ENCODE measurements at places on chromosomes 11 and 22. TPM values are rescaled to one million over a fixed set of nuclear protein-coding genes. Genes with fewer than 3 reads are reported as not detected.
A peak's percentile ranks its signal among the peaks of the same experiment; 100 is the strongest.

The BCO2 gene
- total RNA-seq, result 0.70 TPM

The NCAPH2 gene
- 15.2 TPM for total RNA-seq

The ST14 gene
- 2.8 TPM for total RNA-seq

The ANGPTL5 gene
- total RNA-seq, result not detected

The CPT1A gene
- total RNA-seq, result 232 TPM

The JAML gene
- total RNA-seq, result 9.6 TPM

The C22orf31 gene
- total RNA-seq, result 0.14 TPM

The CD248 gene
- 1.0 TPM for total RNA-seq

The EHF gene
- 1.1 TPM for total RNA-seq

The ANO1 gene
- 64.8 TPM for total RNA-seq

- no peak overlapping the region for H3K27ac ChIP-seq
- H3K36me3 ChIP-seq, result no peaks in the 10 kb centered on the region
- H3K4me3 ChIP-seq, result no peak overlapping the region
- no peaks in the 10 kb centered on the region for H3K4me1 ChIP-seq
- no peaks in the 10 kb centered on the region for H3K27me3 ChIP-seq
- no peak for DNase-seq
Observed at GRCh38 chr11:69406060-69406459, 75.4 kb upstream of the LINC01488 start.

- H3K27ac ChIP-seq, result peak within 1 kb of the TSS; percentile 69
- H3K4me1 ChIP-seq, result no peaks in the 10 kb centered on the region
- H3K27me3 ChIP-seq, result no peaks in the 10 kb centered on the region
- no peak within 1 kb of the TSS for H3K4me3 ChIP-seq
- DNase-seq, result no peak
- peaks cover 10% of the 10 kb centered on the region for H3K36me3 ChIP-seq
Observed at GRCh38 chr11:117199053-117199915, at the start of gene TAGLN. TAGLN (plus strand) TSS chr11:117199370; CDS start chr11:117203014, 3,644 bp downstream.

GRCh38 chr11:2428322-2428795, 16.0 kb downstream of the TRPM5 start:
- no peaks in the 10 kb centered on the region for H3K4me1 ChIP-seq
- DNase-seq, result peak; percentile 80
- no peak overlapping the region for H3K4me3 ChIP-seq
- H3K36me3 ChIP-seq, result no peaks in the 10 kb centered on the region
- no peak overlapping the region for H3K27ac ChIP-seq

GRCh38 chr11:46414879-46415278, 23.3 kb upstream of the CHRM4 start:
- no peaks in the 10 kb centered on the region for H3K4me1 ChIP-seq
- peaks cover 19% of the 10 kb centered on the region for H3K36me3 ChIP-seq
- no peaks in the 10 kb centered on the region for H3K27me3 ChIP-seq
- no peak overlapping the region for H3K4me3 ChIP-seq
- H3K27ac ChIP-seq, result no peak overlapping the region
- no peak for DNase-seq

DNA sequence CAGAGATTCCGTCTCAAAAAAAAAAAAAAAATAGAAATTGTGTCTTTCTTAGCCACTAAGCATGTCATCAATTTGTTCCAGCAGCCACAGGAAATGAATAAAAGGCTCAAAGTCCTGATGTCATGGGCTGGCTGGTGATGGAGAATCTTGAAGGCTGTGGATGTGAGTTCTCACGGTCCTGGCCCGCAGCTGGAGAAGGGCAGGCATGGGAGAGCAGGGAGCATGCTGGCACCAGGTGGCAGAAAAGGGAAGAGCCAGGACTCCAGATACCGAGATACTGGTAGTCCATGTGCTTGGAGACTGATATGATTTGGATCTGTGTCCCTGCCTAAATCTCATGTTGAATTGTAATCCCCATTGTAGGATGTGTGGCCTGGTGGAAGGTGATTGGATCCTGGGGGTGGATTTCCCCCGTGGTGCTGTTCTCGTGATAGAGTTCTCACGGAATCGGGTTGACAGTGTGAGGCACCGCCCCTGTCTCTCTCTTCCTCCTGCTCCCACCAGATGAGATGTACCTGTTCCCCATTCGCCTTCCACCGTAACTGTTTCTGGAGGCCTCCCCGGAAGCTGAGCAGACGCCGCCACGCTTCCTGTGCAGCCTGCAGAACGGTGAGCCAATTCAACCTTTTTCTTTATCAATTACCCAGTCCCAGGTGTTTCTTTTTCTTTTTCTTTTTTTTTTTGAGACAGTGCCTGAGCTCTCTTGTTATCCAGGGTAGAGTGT, 18.1 kb downstream of the MRGPRD start:
- no peaks in the 10 kb centered on the region for H3K4me1 ChIP-seq
- no peak for DNase-seq
- H3K27ac ChIP-seq, result no peak overlapping the region
- H3K4me3 ChIP-seq, result no peak overlapping the region
- no peaks in the 10 kb centered on the region for H3K36me3 ChIP-seq

- H3K4me1 ChIP-seq, result no peaks in the 10 kb centered on the region
- no peak overlapping the region for H3K4me3 ChIP-seq
- no peaks in the 10 kb centered on the region for H3K36me3 ChIP-seq
- H3K27ac ChIP-seq, result peak overlapping the region; percentile 38
- no peaks in the 10 kb centered on the region for H3K27me3 ChIP-seq
Observed at GRCh38 chr11:130609121-130610035, 160.9 kb downstream of the ADAMTS15 start.

GRCh38 chr11:66116576-66117361, 46.7 kb downstream of the PACS1 start:
- no peak overlapping the region for H3K4me3 ChIP-seq
- H3K36me3 ChIP-seq, result no peaks in the 10 kb centered on the region
- H3K27ac ChIP-seq, result no peak overlapping the region
- H3K4me1 ChIP-seq, result no peaks in the 10 kb centered on the region
- H3K27me3 ChIP-seq, result no peaks in the 10 kb centered on the region

GRCh38 chr11:4979036-4979435, 15.6 kb upstream of the OR51L1 start:
- no peak overlapping the region for H3K27ac ChIP-seq
- H3K27me3 ChIP-seq, result no peaks in the 10 kb centered on the region
- no peak for DNase-seq
- no peaks in the 10 kb centered on the region for H3K4me1 ChIP-seq

GRCh38 chr22:43106302-43106701, 4.2 kb upstream of the BIK start:
- H3K27ac ChIP-seq, result no peak overlapping the region
- no peak for DNase-seq
- H3K27me3 ChIP-seq, result no peaks in the 10 kb centered on the region
- H3K4me1 ChIP-seq, result peaks cover 12% of the 10 kb centered on the region
- no peaks in the 10 kb centered on the region for H3K36me3 ChIP-seq
- H3K4me3 ChIP-seq, result no peak overlapping the region

DNA sequence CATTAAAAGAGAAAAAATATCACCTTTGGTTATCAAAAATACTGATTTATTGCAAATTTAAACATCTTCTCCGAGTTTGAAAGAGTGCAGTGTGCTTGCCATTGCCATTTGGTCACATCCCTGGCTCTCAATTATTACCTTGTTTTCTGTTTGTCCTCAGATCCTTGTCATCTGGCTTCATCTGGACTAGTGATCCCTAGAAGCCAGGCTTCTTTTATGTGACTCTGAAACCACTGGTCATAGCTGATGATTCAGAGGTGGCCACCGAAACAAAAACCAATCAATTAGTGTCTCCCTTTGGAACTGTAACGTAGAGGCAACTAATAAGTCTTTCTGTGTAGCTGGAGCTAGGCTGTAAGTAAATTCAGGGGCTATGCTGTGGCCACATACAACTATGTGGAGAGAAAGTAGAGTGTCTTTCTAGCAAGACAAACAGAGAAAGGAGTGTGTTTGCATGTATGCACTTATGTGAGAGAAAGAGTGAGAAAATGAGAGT, 237.9 kb downstream of the LUZP2 start:
- H3K4me3 ChIP-seq, result no peak overlapping the region
- peaks cover 4% of the 10 kb centered on the region for H3K4me1 ChIP-seq
- no peaks in the 10 kb centered on the region for H3K27me3 ChIP-seq
- DNase-seq, result no peak
- H3K36me3 ChIP-seq, result no peaks in the 10 kb centered on the region

- no peak overlapping the region for H3K4me3 ChIP-seq
- peaks cover 4% of the 10 kb centered on the region for H3K36me3 ChIP-seq
- peaks cover 26% of the 10 kb centered on the region for H3K4me1 ChIP-seq
- DNase-seq, result no peak
- peak overlapping the region; percentile 75 for H3K27ac ChIP-seq
Observed at GRCh38 chr22:36328635-36329253, 59.0 kb downstream of the MYH9 start.

DNA sequence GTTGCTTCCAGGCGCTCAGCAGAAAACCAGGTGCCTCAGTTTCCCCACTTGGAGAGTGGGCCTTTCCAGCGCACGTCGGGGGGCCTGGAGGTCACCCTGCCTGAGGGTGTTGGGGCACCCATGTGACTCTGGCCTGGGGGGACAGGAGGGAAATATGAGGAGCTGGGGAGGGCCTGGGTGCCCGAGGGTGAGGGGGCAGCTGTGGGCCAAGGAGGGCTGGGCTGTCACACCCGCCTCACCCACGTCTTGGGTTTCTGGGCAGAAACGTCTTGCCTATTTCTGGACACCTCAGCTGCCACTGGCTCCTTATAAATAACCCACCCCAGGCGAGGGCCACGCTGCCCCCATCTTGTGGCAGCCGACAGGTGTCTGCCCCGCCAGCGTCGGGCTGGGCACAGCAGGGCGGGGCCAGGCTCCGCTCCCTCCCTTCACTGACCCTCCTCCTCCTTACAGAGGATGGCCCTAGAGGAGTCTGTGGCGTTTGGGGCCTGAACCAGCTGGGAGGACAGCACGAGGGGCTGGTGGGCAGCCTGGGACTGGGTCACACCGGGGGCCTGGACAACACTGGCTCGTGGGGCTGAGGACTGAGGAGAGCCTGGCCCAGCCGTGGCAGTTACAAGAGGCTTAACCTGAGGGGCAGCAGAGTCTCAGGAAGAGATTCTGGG, 1.5 kb downstream of the TNNT3 start:
- H3K4me3 ChIP-seq, result no peak overlapping the region
- no peak for DNase-seq
- H3K27me3 ChIP-seq, result no peaks in the 10 kb centered on the region
- no peaks in the 10 kb centered on the region for H3K36me3 ChIP-seq
- no peak overlapping the region for H3K27ac ChIP-seq

DNA sequence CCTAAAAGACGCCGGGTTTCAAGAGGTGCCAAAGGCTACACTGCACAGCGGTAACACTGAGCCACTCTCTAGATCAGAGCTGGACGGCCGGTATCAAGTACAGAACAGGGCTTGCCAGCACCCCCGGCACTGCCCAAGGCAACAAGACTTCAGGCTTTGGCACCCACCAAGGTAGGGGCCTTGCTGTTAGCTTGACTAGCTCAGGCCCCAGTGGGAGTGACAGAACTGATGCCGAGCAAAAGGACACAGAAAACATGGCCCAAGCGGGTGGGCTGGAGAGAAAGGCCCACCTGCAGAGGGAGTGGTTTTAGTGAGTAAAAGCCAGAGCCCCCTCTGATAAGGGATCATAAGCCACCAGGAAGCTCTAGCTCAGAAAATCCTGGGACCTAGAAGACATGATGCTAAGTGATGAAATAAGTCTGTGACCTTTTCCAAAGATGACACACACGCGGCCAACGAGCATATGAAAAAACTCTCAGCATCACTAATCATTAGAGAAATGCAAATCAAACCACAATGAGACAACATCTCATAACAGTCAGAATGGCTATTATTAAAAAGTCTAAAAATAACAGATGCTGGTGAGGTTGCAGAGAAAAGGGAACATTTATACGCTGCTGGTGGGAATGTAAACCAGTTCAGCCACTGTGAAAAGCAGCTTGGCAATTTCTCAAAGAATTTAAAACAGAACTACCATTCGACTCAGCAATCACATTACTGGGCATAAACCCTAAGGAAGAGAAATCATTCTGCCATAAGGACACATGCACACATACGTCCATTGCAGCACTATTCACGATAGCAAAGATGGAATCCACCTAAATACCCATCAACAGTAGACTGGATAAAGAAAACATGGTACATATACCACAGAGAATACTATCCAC, 12.9 kb downstream of the EHD1 start:
- H3K27me3 ChIP-seq, result no peaks in the 10 kb centered on the region
- peak overlapping the region; percentile 17 for H3K27ac ChIP-seq
- no peak for DNase-seq
- no peaks in the 10 kb centered on the region for H3K36me3 ChIP-seq
- no peak overlapping the region for H3K4me3 ChIP-seq
- H3K4me1 ChIP-seq, result peaks cover 48% of the 10 kb centered on the region

- no peak overlapping the region for H3K4me3 ChIP-seq
- H3K27ac ChIP-seq, result no peak overlapping the region
- no peak for DNase-seq
- H3K27me3 ChIP-seq, result no peaks in the 10 kb centered on the region
- no peaks in the 10 kb centered on the region for H3K36me3 ChIP-seq
Observed at GRCh38 chr11:39965701-39966100, 1493.8 kb downstream of the LRRC4C start.

DNA sequence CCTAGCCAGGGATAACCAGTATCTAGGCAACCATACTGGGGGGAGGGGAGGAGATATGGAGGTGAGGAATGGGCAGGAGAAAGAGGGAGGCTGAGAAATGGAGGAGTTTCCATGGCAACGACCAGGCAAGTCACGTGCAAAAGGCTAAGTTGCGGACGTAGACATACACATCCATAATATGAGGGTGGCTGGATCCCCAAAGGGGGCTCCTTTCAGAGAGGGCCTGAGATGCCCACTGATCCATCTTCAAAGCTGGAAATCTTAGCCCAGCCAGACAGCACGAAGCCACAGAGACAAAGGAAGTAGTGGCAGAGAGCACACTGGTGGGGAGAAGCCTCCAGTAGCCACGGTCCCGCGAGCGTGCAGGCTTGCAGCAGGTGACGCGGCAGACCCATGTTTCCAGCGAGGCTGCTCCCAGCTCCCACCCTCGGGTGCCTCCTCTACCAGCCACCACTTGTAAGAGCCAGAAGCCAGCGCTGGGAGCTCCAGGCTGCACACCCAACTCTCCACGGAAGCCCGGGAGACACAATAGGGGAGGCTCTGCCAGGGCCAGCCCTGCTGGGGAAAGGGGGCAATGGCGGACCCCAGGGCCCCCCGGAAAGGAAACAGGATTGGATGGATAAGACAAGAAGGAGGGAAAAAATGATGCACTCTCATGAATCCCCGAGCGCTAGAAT, 938 bp downstream of the FXYD6 start:
- no peaks in the 10 kb centered on the region for H3K36me3 ChIP-seq
- peak; percentile 30 for DNase-seq

- peaks cover 3% of the 10 kb centered on the region for H3K4me1 ChIP-seq
- no peak for DNase-seq
- H3K4me3 ChIP-seq, result no peak overlapping the region
- no peaks in the 10 kb centered on the region for H3K36me3 ChIP-seq
- H3K27me3 ChIP-seq, result no peaks in the 10 kb centered on the region
Observed at GRCh38 chr11:86247608-86248007, 3.1 kb downstream of the EED start.

DNA sequence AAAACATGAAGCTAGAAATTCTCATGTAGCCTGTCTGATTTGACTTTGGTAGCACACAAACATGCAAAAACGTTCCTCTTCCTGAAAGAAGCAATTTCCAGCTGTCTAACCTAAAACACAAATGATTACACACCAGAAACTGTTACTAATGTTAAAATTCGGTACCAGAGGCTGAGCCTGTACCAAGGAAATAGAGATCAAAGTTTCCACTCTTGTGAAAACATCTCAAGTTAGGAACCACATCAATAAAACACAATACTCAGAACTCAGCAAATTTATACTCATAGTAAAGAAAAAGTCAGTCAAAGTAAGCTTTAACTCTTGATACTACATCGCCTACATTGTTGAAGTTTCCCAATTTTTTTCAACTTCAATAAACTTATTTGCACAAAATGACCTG, 107.8 kb downstream of the FCHSD2 start:
- no peaks in the 10 kb centered on the region for H3K36me3 ChIP-seq
- H3K4me1 ChIP-seq, result no peaks in the 10 kb centered on the region
- no peak overlapping the region for H3K27ac ChIP-seq

Data from liver (tissue), 10 donors.